CD4-positive, alpha-beta T cell treated with Interleukin-15 for 4 hours (primary cell): ENCODE measurements at places on chromosomes 13 and 19.
A peak's percentile ranks its signal among the peaks of the same experiment; 100 is the strongest.

DNA sequence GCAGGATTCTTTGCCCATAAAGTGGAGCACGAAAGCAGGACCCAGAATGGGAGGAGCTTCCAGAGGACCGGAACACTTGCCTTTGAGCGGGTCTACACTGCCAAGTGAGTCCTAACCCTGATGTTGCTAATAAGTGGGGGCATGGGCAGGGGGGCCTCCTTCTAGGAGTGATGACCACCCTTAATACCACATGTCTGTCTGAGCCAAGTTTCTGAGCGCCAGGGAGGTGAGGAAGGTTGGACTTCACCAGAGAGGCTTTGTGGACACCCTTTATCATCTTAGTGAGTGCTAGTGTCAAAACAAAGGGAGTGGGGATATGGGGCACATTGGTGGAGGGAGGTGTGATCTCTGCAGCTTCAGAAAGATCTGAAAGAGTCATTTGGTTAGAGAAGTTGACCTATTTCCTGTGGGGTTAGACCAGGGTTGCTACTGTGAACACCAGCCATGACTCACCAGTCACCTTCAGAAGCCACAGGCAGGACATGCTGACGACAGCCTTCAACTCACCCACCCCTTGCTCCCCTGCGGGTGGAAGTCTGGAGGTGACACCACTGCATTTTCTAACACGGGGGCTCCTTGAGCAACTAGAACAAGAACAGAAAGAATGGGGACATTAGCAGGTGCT lies 8.8 kb downstream of the ALOX5AP start:
- peak; percentile 91 for DNase-seq

- DNase-seq = no peak
These were observed 121.6 kb upstream of the KL start for GRCh38 chr13:32894589-32895001.

DNA sequence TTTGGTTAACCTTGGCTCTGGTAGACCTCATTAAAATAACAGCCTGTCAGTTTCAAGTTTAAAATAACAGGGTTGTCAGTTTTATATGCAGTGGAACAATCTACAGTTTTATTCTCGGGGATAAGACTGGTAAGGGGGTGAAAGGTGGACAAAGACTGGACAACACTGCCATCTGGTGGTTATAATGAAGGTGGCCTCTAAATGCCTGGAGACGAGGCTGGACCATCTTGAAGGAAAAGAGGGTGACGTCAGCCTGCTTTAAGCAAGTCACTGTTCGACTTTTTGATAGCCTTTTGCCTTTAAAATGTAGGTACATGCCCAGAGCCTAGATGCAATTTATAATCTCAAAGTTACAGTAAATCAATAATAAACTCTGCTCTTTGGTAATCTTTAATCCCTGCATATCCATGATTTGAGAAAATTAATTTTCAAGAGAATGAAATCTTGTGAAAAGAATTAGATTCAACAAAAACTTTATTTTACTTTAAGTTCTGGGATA lies 117.0 kb downstream of the DCT start:
- DNase-seq = peak; percentile 75

GRCh38 chr19:30896554-30896953 lies 452.7 kb downstream of the TSHZ3 start:
- no peak for DNase-seq

DNA sequence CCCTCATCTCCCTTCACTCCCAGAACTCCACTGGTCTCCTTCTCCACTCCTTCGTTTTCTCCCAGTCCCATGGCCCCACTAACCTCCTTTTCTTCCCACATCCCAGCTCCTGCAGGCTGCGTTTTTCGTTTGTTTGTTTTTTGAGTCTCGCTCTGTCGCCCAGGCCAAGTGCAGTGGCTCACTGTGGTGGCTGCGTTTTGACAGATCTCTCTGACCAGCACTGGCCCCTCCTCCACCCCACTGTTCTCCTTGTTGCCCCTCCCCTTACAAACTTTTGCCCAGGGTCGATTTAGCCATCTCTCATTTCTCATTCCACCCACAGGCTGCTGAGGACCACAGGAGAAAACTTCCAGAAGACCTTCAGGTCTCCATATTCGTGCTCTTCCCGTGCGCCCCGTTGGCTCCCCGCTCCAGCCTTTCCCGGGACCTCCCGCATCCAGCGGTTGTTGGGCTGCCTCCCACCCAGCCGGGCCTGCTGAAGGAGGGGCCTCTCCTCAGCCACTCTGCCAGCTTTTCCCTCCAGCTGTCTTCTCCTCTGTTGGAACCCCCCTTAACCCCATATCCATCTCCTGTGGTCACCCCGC lies 40.6 kb upstream of the GJB6 start:
- DNase-seq = no peak

- no peak for DNase-seq
These were observed 12.1 kb downstream of the FUT6 start for GRCh38 chr19:5827342-5827890.

DNA sequence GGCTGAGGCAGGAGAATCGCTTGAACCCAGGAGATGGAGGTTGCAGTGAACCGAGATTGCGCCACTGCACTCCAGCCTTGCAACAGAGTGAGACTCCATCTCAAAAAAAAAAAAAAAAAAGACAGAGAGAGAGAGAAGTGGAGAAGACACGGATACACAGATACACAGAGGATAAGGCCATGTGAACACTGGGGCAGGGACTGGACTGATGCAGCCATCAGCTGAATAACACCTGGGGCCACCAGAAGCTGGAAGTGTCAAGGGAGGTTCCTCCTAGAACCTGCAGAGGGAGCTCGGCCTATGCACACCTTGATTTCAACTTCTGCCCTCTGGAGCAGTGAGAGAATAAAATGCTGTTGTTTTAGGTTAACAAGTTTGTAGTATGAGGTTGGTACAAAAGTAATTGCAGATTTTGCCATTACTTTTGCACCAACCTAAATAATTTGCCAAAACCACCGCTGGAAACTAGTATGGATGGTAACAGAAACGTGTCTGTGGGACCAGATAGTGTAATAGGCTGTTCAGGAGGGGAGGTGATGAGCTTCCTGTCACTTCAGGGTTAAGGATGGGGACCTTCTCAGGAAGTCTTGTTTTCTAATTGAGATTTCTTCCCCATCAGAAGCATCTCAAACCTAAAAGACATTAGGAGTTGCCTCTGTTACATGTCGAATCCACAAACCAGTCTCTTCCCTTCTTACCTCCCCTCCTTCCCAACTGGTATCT lies 36.4 kb upstream of the IGSF23 start:
- no peak for DNase-seq

DNA sequence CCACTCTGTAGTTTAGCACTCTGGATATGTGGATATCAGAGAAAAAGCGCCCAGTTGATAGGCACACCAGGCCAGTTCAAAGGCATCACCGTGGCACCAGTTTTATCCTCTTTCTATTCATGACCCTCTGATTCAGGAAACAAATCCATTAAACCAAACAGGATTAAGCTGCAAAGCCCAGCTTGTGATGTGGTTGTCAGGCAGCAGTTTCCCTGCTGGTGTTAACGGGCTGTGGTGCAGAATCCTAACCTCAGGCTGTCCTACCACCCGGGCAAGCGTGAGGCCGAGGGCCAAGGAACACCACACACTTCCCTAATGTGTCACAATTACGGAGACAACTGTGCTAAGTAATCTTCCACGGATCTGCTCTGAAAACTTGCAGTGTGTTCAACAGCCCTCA lies 209.1 kb downstream of the OLFM4 start:
- DNase-seq = no peak

DNA sequence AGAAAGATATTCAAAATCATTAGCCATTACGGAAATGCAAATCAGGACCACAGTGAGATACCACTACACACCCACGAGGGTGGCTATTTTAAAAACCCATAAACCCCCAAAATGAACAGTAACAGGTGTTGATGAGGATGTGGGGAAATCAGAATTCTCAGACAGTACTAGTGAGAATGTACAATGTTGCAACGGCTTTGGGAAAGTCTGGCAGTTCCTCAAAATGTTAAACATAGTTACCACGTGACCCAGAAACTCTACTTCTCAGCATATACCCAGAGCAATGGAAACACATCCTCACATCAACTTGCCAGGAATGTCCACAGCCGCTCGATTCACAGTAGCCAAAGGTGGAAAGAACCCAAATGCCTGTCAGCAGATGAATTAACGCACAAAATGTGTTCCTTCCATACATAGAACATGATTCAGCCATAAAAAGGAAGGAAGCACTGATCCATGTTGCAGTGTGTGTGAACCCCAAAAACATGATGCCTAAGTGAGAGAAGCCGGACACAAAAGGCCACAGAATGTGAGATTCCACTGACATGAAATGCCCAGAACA lies 7.0 kb downstream of the PLVAP start:
- DNase-seq = no peak

DNA sequence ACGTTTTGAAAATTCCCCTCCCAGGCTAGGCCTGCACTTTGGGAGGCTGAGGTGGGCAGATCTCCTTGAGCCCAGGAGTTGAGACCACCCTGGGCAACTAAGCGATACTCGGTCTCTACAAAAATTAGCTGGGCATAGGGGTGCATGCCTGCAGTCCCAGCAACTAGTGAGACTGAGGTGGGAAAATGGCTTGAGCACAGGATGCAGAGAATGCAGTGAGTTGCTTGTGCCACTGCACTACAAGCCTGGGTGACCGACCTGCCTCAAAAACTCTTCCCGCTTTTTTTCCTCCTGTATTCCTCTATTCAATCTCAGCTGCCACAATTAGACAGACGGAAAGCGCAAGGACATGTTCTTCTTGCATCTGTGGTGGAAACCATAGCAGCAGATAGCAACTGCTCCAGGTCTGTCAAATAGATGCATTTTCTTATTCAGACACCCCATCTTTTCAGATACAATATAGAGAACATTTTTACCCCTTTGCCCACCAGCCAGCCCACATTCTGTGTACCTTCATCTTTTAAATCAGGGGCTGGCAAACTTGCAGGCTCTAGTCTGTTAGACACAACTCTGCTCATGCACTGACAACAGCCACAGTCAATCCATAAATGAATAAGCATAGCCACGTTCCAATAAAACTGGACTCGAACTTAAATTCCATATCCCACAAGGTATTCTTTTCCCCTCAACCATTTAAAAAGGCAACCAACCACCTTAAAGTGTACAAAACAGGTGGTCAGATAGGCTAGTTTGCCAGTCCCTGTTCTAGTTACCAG lies 4.8 kb downstream of the TPT1 start:
- no peak for DNase-seq

DNA sequence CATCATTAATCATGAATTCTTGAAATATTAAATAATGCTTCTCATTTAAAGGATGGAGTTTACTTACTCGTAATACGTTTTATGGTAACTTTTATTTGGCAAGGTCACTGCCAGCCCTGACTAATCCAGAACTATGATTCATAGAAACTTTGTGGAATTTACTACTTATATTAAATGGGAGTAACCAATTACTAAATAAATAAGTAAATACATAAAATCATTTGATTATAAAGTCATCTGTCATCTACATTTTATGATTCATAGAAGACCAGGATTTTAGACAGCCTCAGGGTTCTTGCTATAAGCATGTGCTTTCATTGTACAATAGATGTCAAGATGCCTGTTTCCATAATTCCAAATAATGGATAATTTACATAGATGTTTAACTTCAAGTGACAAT lies 611.1 kb downstream of the TBC1D4 start:
- DNase-seq = no peak

DNA sequence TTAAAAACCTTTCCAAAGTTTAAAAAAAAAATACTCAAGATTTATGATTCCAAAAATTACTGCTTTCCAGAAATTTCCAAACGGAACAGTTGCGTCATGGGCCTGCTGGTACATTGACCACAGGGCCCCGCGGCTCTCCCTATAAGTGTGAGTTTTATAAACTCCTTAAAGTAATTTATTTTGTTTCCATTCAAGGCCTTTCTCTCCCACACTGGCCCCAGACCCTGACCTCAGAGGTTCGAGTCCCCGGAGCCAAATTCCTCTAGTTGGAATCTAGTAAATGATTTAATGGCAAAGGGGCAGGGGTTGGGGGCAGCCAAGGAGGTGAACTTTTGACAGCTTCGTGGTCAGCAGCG lies 97.5 kb downstream of the INSR start:
- no peak for DNase-seq
